Activated T-cell treated with anti-CD3 and anti-CD28 coated beads for 48 hours (primary cell): ENCODE measurements at places on chromosomes 3 and 15.

- DNase-seq: no peak
Measured at GRCh38 chr3:131402391-131403039, 20.9 kb downstream of the NUDT16 start.

DNA sequence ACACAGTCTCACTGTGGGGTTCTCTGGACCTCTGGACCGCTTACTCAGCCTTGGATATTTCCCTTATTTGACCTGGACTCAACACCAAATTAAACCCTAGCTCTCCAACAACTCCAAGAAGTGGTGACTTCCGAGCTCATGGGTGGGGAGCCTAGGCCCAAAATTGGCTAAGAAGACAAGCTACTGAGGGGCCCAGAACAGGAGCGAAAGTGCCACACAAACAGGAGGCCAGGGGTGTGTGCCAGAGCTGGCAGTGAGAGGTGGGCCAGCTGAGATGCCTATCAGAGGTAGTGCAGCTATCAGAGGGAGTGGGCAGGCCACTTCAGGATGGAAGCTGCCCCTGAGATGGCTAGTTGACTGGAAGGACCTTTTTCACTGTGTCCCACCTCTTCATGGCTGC lies 151.1 kb upstream of the PRR20G start:
- DNase-seq: no peak

DNA sequence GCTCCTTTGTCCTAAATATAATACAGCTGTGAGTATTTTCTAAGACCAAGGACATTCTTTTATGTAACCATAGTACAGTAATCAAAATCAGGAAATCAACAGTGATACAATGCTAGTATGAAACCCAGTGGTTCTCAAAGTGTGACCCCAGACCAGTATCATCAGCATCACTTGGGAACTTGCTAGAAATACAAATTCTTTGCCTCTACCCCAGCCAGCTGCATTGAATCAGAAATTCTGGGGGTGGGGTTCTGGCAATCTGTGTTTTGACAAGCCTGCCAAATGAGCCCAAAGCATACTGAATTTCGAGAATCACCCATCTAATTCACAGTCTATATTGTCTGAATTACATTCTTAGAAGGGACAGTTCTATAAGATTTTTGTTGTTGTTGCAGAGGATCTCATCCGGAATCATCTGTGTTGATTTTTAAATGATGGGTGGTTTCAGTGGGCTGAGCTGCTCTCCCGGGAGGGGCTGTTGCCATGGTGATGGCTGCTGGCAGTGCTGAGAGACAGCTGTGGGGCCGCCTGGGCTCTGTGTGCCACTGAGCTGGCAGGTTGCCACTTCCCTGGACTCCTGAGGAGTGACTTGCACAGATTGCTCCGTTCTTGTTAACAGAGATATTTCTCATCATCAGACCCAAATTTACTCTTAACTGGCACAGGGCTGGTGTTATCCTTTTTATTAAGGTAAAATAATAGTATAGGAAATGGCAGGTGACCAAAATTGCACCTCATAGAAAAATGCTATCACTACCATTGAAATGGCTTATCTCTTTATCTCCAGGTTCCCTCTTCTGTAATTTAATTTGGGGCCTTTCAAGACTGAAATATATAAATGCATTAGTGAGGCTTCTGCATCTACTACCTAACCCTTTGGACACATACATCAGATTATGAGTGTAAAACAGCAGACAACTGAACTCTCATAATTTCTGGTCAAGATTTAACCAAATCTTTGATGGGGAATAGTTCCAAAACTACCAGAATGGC lies 56.5 kb downstream of the NEK11 start:
- no peak for DNase-seq

DNA sequence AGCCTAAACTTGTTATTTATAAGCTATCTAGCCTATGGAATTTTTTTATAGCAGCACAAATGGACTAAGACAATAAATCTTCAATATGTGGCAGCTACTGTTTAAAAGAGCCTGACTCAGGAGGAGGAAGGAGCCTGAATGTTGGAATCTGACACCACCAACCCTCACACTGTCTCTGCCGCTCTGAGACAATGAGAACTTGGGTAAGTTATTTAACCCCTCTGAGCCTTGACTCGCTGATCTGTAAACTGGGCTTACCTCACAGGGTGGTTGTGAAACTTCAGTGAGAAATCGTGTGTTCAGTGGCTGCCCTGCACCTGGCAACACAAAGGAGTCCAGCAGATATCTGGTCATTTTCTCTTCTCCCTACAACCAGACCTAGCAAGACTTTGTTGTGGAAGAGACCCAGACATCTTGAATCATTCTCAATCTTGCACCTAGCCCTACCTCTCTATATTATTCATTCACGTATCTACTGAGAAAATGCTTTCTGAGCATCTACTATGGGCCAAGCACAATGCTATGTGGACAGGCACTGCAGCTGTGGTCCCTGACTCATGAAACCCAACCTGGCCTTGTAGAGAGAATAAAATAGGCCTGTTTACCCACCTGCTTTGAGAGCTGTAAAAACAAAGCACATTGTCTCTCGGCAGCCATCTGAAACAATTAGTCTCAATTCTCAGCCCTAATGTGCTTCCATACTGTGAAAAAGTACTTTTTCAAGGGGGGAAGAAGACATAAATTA lies 81.9 kb upstream of the SLC25A36 start:
- DNase-seq: no peak

GRCh38 chr3:32309654-32310242 lies 71.3 kb downstream of the CMTM8 start:
- no peak for DNase-seq

DNA sequence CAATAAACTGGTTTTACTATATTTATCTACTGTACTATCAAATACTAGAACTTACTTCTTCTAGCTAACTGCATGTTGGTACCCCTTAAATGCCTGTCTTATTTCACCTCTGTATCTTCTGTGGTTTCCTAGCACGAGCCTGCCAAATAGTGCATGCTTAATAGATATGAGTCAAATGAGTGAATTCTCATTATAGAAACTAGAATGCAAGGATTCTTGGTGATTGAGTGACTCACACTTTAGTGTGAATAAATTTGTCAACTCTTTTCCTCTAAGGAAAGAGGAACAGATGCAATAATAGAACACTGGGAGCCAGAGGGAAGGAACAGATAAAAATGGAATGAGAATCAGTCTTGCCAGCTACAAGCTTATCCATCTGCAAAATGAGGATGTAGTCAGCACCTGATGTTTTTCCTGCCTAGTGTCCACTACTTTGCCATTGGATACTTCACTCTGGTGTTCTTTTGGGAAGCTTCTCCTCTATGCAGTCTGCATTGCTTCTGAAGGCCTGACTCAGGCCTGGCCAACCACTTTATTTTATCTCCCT lies 189.1 kb upstream of the CADPS start:
- DNase-seq: no peak

DNA sequence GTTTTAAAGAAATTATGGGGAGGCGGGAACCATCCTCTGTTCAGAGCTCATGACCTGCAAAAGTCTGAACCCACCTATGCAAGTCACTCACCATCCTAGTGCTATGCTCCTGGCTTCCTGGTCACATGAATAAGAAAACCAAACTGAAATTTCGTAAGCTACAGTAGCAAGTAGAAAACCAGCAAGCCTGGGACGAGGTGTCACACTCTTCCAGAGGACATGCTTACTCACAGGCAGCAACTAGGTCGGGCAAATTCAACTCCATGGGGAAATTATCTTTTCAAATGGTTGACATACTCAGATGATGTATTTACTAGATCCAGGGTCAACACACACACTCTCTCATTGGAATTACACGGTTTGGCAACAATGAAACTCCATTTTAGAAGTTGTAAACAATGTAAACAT lies 31.3 kb downstream of the LDHAL6B start:
- DNase-seq: no peak

GRCh38 chr3:108035751-108036150 lies 55.1 kb downstream of the CD47 start:
- no peak for DNase-seq

DNA sequence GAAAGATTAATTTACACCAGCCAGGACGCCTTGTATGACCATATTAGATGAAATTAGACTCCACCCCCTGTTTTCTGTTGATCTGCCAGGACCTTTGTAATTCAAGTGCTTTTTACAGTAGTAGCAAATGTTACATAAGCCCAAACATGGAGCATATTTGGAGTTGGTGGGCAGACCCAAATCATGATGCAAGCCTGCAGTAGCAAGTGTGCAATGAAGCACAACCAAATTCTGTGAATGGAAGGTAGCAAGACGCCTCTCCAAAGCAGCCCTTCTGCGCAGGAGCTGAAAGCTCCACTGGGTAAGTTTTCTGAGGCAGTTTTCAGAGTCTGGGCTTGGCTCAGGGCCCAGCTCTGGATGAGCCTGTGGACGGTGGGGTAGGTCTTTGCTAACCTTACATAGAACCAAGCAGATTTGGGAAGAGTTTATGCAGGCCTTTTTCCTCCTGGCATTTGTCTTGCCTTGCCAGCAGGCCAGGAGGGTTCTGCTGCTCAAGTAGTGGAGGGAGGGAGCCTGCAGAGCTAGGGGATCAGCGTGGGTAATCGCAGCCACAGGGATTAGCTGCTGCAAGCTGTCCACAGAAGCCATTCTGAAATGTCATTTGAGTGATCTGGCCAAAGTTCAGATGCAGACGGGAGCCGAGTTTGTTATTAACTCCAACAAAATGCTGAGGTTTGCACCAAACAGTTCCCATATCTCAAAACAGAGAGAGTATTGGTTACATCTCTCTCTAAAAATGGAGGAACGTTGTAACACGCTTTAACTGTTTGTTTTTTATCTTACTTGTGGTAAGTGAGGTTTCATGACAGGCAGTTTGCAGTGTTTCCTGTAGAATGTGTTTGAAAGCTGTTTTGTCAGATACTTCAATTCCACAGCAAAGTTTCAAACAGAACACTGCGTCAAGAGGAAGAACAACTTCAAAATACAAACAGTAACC lies 55.4 kb downstream of the PSMD6 start:
- DNase-seq: no peak

DNA sequence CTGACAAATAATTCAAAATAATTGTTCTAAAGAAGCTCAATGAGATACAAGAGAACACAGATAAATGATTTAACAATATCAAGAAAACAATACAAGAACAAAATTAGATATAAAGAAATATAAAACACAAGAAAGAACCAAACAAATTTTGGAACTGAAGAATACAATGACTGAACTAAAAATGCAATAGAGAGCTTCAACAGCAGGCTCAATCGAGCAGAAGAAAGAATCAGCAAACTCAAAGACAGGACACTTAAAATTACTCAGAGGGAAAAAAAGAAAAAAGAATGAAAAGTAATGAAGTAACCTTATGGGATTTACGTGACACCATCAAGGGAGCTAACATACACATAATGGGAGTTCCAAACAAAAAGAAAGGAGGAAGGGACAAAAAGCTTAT lies 32.1 kb downstream of the CCDC54 start:
- no peak for DNase-seq

DNA sequence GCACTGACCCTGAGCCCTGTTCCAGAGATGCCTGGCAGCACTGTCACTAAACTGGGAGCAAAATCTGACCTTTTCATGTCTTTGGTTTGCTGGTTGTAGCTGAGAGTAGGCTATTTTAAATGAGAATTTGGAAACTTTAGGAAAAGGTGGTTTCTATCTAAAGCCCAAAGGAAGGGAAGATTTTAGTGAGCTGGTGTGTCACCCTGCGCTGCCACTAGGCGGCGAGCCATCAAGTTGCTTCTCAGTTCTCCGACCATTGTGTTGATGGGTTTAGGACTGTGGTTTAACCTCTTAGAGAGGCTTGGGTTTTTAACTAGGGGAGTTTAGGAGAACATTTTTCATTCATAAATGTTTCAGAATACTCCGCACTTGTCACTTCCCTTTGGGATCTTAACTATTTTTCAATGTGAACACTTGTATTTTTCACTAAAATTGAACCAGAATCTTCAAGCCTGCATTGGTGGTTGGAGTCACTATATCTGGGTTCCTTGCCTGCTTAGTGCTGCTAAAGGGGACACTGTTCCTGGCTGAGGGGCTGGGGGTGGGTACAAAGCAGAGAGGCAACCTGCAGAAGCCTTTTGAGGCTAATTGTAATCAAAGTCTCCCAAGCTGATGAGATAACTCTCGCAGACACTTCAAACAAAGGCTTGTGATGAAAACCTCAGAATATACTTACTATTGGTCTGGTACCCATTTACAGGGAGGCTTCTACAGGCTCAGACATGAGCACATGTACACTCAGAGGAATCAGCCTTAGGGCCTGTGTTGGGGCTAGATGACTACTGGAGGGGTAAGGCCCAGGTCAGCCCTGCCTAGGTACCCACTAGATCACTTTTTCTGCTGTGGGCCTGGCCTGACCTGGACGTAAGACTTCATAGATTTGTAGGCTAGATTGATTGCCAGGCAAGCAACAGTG lies 16.8 kb downstream of the EXOSC7 start:
- no peak for DNase-seq

DNA sequence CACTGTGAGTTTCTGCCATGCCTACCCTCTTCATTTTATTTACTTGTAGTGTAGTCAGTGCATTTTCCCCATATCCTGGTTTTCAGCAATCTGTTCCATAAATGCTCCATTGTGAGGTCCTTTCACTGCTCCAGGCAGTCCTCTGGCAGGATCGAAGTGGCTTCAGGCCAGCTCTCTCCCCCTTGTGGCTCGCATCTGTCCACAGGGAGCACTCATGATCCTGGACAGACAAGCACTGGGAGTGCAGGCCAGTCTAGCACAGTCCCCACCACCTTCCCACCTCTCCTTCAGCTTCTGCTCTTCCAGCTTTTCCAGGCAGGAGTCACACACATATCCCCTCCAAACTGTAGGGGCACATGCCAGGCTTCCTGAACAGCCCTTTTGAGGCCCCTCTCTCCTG lies 173.6 kb downstream of the PPM1L start:
- no peak for DNase-seq

DNA sequence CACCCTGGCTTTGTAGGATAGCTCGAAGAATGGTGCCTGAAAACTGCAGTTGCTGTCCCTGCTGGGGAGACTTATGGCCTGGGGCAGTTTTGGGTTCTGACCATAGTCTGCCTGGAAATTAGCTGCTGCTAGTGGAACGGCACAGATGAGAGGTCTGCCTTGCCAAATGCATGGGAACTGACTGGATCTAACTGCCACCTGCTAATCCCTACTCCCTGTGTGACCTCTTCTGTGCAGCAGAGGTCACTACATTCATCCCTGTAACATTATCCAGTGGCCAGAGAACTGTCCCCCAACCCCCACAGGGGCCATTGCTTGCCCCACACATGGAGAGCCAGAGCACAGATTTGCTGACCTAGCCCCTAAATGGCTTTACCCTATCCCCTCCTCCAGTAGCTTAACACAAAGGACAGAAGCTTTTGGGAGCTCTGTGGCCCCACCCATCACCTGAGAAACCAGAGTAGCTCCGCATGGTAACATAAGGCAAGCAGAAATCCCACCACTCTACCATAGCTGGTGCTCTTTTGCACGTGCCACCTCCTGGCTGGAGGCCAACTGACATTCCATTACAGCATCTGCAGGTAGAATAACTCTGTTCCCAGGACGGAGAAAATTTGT lies 840.0 kb downstream of the EPHA3 start:
- DNase-seq: no peak

DNA sequence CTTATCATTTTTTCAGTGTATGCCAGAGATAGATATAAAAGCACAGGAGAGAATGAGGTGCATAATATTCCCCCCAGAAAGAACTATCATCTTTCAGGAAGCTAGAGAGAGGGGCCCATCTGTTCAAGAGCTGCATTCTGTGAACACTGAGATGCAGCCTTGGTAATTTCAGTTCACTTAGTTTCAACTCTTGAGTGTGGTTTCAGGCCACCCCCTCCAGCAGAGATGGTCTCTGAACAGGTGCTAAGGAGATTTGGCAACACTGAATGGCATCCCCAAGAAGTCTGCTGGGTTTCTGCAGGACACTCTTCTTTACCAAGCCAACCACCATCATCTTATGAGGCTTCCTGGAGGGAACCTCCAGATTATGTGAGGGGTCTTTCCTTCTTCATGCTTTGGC lies 30.4 kb upstream of the LIMD1 start:
- DNase-seq: no peak
